Activated T-cell treated with anti-CD3 and anti-CD28 coated beads for 48 hours (primary cell): ENCODE measurements at places on chromosomes 12 and 14.

DNA sequence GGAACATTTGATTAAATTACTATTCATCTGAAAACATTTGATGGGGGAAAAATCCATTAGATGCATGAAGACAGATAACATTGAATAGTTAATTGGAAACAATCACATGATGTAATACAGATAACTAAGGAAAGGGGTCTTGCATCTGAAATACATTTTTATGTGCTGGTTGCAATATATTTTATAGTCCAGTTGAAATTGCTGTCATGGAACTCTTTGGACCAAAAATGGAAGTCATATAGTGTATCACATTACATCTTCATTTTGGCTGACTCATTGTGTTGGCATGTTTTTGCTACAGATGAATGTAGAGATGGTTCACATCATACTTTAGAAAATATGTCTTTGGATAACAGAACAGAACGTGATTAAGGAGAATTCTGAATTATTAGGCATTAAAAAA lies 43.0 kb upstream of the GNPNAT1 start:
- no peak for DNase-seq

DNA sequence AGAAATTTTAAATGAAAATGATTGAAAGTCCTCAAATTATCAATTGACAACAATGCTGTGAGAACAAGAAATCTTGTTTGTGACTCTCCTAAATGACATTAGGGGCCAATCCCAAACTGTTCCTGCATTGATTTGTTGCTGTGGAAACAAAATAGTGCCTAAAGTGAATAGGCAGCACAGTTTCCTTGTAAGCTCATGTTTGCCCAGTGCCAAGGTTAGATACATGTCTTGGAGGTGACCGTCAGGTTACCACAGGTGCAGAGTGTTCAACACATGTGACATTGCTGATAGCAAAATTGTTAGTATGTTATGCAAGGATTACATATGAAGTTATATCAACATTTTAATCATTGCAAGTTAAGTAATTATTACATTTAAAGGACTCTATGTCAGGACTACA lies 292.6 kb downstream of the ACSS3 start:
- DNase-seq: no peak

DNA sequence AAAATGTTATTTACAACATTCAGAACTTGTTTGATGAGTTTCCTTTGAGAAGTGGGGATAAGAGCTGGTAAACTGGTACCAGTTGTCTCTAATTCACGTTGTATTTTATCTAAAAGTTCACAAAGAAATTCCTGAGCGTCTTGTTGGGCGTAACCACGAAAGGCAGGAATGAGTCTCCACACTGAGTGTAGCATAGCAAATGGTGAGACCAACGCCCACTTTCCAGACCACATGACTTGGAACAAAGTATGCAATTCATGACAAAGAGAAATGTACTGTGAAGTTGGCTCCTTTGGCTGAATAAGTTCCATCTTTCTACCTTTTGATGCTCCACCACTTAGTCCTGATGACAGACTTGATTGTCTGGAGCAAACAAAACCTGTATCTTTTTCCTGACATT lies 18.4 kb downstream of the USP44 start:
- DNase-seq: no peak

- no peak for DNase-seq
These were observed at the start of gene TAS2R7 for GRCh38 chr12:10802587-10802986. TSS of gene TAS2R7 (minus strand) at chr12:10802627. CDS start at chr12:10802570, 57 bp downstream.

DNA sequence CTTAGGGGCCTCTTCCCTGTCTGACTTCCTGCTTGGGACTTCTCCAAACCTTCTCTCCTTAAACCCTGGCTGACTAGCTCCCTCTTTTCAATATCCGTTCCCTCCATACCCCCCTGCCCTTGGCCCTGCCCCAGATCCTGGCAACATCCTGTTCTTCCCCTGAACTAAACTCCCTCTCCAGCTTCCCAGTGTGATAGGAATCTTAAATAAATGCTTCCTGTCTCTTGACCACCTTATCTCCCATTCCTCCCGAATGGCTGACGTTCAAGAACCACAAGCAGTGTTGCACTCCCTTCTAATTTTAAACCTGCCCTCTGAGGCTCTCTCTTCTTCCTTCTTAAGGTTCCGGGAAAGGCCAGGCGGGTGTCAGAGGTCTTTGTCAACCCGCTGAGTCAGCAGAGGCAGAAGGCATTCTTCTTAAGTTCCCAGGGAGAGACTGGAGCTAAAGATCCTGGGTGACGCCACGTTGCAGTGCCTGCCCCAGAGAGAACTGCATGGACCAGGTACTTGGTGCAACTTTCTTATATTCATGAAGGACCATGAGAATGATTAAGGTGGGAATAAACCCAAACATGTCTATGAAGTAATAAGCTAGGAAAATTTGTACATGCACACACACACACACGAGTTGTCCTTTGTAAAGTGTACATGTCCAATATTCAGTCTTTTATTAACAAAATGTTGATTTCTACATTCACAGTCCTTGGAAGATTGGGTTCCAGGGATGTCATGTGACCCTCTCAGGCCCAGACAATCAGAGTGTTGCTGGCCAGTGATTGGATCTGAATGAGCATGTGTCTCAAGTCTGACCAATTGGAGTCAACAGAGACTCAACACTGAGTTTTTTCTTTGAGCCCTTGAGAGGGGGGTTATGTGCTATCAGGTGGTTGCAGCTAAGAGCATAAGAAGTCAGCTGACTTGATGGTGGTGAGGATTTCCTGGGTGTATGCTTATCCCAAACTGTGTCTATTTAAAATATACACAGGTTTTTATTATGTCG lies 420.2 kb upstream of the TBX3 start:
- no peak for DNase-seq

GRCh38 chr12:114011711-114012110 lies 45.6 kb upstream of the RBM19 start:
- DNase-seq: no peak

DNA sequence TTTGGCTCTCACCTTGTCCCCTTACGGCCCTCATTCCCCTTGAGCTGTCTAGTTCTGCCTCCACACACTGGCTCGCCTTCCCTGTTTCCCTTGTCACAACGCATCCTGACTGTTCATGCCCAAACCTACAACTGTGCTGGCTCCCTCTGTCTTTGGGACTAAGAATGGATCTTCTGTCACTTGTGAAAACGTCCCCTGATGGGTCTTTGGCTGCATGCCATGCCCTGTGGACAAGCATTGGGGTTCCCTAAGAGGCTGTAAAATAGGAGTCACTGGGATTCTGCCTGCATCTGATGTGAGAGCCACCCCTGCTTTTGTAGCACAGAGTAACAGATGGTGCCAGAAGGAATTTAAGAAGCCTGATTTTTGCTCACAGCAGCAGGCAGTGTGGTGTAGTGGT lies 285.3 kb upstream of the CRY1 start:
- no peak for DNase-seq

DNA sequence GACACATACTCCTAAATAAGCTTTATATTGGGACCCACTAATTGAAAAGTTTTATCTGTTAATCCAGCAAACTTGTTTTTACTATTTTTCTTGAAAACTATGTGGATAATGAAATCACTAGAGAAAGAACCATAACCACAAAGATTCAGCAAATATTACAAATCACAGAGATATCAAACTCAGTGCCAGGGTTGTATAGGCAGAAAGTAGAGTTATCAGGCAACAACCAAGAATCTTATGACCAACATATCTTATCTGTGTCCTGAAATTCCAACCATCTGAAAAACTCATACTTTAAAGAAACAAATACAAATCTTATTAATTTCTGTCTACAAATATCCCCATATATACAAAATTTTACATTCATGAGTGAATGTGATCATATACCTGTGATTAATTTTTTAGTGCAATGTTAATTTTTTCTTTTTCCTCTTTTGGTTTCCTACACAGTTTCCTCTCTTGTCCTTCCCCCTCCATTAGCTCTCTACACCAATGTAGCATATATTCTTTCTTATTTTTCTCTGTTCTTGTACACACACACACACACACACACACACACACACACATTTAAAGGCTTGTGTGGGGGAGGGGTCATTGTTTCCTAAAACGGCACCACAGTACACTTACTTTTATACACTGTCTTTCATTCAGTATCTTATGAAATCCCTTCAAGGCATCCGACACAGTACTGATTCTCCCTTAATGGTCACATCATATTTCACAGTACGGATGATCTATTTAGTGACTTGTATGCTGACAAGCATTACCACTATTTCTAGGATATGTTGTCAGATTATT lies 18.6 kb downstream of the AMN1 start:
- DNase-seq: no peak

- DNase-seq: no peak
These were observed 210.1 kb upstream of the TBX3 start for GRCh38 chr12:114894076-114894475.

DNA sequence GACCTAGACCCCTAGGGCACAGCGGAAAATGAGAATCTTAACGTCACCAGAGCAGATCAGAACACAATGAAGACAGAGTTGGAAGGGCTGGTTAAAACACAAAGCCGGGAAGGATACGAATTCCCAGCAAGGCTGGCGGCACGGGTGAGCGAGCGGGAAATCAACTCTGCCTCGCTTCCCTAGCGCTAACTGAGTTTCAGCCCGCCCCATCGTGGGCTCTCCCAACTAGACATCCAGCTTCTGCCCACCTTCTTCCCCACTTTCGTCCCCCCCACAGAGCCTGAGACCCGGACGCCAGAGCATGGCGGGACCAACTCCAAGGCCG lies 377 bp downstream of the CCNT1 start:
- DNase-seq: no peak

DNA sequence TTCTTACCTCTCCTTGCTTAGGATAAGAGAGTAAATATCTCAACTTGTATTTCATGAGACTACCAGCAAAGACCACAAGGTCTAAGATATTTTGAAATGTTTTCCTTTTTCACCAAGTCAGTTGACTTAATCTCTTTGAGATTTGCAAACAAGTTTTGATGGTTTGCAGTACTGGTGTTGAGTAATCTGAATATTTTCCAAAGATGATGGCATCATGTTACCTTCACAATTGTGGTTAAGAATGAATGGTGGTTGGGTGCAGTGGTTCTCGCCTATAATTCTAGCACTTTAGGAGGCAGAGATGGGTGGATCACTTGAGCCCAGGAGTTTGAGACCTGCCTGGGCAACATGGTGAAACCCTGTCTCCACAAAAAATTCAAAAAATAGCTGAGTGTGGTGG lies 225.7 kb downstream of the TMTC2 start:
- DNase-seq: no peak

DNA sequence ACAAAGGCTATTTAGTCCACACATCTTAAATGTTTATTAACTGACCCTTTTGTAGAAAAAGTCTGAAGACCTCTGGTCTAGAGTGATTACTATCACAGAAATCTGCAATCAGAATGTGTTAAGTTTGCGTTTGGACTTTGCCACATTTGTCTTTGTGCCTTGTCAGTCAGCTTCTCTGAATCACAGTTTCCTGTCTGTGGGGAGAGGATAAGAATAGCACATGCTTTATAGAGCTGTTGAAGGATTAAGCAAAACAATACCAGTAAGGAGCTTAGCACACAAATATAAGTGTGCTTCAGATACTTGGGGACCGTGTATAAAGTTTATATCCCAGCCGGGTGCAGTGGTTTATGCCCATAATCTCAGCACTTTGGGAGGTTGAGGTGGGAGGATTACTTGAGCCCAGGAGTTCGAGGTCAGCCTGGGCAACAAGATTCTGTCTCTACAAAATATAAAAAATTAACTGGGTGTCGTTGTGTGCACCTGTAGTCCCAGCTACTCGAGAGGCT lies 63.0 kb upstream of the BTG1 start:
- no peak for DNase-seq

DNA sequence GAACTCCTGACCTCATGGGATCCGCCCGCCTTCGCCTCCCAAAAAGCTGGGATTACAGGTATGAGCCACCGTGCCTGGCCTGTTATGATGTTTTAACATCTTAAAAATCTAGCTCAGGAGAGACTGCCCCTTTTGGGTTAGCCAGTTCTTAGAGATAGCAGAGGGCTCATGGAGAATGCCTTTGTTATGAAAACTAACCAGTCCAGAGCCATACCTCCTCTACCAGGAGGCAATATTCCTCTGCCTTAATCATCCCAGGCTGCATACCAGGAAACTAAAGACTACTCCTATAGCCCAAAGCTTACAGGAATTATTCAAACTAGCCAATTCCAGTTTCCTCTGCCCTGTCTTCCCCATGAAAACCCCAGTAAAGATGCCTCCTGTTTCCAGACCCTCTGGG lies 96.0 kb upstream of the MDM1 start:
- no peak for DNase-seq

DNA sequence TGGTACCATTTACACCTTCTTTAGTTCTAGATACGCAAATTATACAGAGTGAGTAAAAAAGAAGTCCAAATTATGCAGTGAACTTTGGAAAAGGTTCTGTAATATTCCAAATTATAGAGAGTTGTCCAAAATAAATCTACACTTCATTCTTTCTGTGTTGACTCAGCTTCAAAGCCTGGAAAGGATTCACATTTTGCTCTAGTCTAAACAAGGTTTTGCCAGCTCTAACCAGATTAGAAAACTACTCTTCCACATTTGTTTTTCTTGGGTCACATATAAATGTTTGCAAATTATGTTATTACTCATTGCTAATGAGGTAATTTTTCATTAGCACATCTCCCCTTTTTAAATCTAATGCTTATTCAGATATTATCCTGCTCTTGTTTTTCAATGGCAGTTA lies 1562.4 kb upstream of the SEL1L start:
- DNase-seq: no peak

GRCh38 chr12:106907846-106908245 lies 47.9 kb upstream of the TMEM263 start:
- no peak for DNase-seq

DNA sequence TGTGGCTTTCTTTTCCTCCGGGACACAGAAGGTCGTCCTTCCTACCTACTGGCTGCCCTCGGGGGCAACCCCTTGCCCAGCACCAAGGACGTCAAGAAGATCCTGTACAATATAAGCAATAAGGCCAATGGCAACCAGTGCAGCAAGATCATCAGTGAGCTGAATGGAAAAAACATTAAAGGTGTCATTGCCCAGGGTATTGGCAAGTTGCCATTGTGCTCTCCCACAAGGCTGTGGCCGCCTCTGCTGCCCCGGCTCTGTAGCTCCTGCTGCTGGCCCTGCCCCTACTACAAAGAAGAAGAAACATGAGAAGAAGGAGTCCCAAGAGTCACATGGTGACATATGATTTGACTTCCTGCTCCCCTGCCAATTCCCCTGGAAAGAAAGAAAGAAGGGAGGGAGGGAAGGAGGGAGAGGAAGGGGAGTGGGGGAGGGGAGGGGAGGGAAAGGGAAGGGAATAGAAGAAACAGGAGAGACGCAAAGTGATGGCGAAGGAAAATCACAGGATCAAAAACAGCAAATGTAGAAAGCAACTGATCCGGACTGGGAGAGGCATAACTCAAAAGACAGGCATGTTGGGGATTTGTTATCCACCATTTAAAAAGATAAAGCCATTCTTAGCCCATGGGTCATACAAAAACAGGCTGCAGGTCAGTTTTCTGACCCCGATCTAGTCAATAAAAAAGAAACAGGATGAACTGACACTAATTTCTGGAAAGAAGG lies 61.3 kb upstream of the RESF1 start:
- no peak for DNase-seq

- no peak for DNase-seq
These were observed 631.1 kb upstream of the TMEM132C start for GRCh38 chr12:127635838-127636237.

- DNase-seq: no peak
These were observed 24.3 kb downstream of the CMA1 start for GRCh38 chr14:24483604-24484252.

- no peak for DNase-seq
These were observed 93.0 kb downstream of the ACTN1 start for GRCh38 chr14:68886109-68886434.

GRCh38 chr14:83887866-83888265 lies 1642.1 kb upstream of the FLRT2 start:
- DNase-seq: no peak

- DNase-seq: no peak
These were observed 353.6 kb downstream of the LRFN5 start for GRCh38 chr14:41960281-41960680.

GRCh38 chr12:6171409-6172015 lies 28.7 kb upstream of the CD9 start:
- DNase-seq: no peak
